Skeletal muscle cell (primary cell): ENCODE measurements at places on chromosomes 12 and 14.

DNA sequence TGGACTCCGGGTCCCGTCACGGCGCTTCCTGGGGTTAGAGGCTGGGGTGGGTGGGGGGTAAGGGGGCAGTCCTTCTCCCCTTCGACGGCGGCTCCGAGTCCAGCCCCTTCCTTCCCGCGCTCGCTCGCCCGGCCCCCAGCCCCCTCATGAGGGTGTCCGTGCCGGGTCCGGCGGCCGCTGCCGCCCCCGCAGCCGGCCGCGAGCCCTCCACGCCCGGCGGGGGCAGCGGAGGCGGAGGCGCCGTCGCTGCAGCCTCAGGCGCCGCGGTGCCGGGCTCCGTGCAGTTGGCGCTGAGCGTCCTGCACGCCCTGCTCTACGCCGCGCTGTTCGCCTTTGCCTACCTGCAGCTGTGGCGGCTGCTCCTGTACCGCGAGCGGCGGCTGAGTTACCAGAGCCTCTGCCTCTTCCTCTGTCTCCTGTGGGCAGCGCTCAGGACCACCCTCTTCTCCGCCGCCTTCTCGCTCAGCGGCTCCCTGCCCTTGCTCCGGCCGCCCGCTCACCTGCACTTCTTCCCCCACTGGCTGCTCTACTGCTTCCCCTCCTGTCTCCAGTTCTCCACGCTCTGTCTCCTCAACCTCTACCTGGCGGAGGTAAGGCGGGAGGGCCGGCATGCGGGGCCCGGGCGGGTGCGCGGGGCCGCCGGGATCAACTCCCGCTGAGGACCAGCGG, 500 bp downstream of the GPR137C start:
- DNase-seq: no peak

- DNase-seq: peak; percentile 42
These were observed 150.9 kb upstream of the IGF1 start for GRCh38 chr12:102631274-102631673.

- DNase-seq: no peak
These were observed 82.6 kb downstream of the TAOK3 start for GRCh38 chr12:118290130-118290529.

DNA sequence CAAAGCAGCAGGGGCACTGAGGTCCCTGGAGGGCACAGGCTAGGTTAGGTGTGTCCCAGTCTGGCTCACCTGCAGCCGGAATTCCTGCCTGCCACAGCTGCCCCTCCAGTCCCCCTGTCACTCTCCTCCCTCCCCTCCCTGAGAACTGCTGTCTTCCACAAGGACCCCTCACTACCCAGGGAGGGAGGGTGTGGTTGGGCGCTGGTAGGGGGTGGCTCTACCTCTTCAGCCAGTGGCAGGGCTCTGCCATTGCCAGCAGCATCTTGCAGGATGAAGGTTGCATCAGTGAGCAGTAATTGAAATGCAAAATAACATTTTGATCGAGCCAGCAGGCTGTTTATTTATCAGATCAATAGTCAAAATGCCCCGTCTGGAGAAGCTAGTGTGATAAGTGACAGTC, 45.7 kb downstream of the ESRRB start:
- no peak for DNase-seq

GRCh38 chr12:22443379-22444316, 100.7 kb downstream of the C2CD5 start:
- DNase-seq: peak; percentile 50

GRCh38 chr14:24071144-24071697, at the start of gene CPNE6:
Gene CPNE6, plus strand, starts transcription at chr14:24071562. Its CDS starts 1,375 bp downstream, at chr14:24072937.
- DNase-seq: no peak

DNA sequence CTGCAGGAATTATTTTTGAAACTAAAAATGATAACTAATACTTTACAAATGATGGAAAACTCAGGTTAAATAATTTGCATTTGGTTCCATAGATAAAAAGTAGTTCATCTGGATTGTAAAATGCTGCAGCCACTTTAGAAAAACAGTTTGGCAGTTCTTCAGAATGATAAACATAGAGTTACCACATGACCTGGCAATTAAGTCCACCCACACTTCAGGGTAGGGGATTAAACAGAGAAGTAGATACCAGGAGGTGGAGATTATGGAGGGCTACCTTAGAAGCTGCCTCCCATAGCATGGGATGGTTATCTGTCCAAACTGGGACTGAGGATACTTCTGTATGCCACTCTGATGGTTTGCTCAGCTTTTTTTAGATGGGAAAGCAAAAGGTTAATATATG, 22.2 kb downstream of the ARF6 start:
- no peak for DNase-seq

DNA sequence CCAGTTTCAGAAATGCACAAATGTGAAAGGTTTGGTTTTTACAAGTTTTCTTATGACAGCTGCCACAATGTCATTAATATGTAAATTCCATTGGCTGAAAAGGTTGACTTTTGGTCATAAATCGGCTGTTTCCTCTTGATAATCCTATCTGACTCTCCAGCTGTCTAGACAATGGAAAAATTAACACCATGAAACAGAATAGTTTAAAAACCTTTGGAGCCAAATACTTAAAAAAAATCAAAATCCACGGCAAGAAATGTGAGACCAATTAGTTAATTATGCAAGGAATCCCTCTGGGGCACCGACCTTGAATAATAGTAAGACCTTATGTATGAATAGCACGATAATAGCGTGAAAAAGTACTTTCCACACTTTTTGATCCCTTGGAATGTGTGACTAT, 138.0 kb downstream of the ZNF664 start:
- DNase-seq: no peak

- DNase-seq: no peak
These were observed 30.1 kb downstream of the SPRING1 start for GRCh38 chr12:116707751-116708150.

DNA sequence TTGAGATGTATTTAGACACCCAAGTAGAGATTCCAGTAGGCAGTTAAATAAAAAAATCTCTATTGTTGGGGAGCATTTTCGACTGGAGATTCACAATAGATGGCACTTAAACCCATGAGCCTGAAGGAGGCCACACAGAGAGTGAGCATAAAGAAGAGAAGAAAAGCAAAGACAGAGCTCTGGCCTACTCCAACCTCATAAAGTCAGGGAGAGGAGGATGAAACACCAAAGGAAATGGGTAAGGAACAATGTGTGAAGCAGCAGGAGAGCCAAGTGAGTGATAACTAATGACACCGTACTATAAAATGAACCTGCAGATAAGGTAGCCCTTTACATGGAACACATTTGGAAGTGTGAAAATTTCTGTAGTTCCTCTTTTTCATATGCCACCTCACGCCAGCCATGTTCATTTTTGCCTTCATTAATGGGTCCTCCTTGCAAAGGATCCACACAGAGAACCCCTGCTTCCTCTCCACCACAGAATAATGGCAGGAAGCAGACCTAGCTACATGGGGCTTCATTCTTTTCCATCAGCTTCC, 150.0 kb upstream of the SYT10 start:
- no peak for DNase-seq

- DNase-seq: no peak
These were observed 220.7 kb downstream of the NOVA1 start for GRCh38 chr14:26377150-26377549.

GRCh38 chr12:130768120-130768519, 52.0 kb upstream of the RIMBP2 start:
- DNase-seq: no peak

- no peak for DNase-seq
These were observed 18.7 kb downstream of the FOXG1 start for GRCh38 chr14:28785096-28785952.

GRCh38 chr12:101963697-101964096, 86.3 kb downstream of the DRAM1 start:
- no peak for DNase-seq

GRCh38 chr14:104546591-104547309, 32.8 kb upstream of the C14orf180 start:
- no peak for DNase-seq

DNA sequence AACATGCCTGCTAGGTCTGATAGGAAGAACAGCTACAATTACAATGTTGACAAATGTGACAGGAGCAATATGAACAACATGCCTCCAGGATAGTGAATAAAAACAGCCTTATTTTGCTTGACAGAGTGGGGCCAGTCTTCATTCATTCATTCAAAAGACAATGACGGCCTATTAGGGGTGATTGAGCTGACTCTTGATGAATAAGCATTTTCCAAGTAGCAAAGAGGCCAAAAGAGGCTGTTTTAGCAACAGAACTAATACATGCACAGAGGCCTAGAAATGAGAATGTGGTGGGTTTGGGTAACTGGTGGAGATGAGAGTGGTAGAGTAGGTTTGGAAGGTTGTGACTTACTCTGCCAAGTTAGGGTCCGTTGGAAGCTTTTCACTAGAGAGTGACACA, 138.3 kb downstream of the APAF1 start:
- no peak for DNase-seq

DNA sequence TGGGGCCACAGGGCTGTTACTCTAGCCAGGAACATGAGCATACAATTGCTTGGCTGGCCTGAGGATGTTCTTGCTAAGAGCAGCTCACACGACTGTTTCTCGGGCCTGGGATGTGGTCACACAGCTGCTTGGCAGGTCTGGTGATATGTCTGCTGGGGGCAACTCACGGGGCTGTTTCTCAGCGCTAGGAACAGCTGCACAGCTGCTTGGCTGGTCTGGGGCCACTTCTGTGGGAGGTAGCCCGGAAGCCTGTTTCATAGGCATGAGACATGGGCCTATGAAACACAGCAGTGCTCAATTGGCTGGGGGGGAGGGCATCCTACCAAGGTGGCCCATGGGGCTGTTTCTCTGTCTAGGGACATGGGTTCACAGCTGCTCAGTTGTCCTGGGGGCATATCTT, 73.4 kb upstream of the DDHD1 start:
- peak; percentile 84 for DNase-seq

DNA sequence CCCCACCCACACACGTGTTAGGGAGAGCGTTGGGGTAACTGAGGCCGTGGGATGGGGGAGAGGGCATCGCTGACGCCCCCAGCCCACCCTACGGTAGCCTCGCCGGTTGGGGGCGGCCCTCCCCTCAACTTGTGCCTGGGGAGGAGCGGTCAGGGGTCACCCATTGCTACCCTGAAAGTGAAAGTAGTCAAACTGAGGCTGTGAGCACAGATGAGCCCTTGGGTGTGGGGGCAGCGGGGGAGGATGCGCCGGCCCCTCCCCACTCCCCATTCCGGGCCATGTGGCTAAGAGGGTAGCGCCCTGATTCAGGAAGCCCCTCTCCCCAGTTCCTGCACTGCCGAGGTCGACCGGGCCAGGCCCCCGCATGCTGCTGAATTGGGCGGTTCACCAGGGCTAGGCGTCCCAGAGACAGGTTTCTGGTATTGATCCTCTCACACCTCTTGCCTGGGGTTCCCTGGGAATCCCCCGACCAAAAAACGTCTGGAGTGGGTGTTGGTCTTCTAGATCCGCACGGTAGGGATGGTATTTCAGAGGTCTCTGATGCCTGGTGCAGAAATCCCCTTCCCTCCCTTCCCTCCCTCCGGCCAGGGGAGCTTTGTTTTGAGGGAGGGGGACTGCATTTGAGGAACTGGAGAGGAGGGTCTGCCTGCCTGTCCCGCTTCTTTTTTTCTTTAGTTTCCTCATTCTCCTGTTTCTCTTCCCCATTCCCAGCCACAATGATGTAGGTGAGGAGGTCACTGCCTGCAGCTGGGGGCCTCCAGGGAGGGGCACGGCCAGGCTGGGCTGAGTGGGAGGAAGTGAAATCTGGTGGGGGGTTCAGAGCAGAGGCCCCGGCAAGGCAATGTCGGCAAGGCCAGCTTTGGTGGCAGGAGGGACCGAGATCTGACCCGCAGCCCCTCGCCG, 1.0 kb downstream of the SH2B3 start:
- DNase-seq: no peak

GRCh38 chr12:107356266-107356936, 263.1 kb upstream of the CRY1 start:
- DNase-seq: peak; percentile 70

- no peak for DNase-seq
These were observed 21.4 kb upstream of the DIO3 start for GRCh38 chr14:101539880-101540279.

DNA sequence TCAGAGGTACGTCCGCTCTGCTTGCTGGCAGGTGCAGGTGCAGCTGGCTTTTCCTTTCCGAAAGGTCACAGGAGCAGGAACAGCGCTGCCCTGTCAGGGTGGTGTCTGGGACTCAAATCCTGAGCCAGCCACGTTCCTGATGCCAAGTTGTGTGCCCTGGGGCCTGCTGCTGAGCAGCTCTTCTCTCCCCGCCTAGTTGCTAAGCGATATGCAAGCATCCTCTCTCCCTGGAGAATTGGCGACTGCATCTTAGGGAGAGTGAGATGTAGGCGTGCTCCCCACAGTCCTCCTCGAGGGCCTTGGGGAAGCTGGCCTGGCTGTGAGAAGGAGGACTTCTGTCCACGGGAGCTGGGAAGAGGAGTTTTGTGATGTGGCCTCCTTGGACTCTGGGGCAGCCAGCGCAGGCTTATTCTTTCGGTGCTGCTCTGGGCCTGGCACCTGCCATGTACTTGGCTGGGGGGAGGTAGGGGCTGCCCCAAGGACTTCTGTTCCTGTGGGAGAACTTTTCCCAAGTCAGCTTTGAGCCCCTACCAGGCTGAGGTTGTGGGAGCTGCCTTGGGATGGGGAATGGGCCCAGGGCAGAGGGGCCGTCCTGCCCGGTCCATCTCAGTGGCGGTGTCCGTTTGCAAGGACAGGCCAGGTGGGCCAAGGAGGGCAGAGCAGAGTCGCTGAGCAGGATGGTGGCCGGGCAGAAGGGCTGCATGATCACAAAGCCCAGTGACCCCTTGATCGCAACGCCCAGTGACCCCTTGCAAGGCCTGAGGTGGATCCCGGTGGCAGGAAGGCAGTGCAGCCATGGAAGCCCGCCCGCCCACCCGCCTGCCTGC, 183.5 kb downstream of the ADGRD1 start:
- no peak for DNase-seq

DNA sequence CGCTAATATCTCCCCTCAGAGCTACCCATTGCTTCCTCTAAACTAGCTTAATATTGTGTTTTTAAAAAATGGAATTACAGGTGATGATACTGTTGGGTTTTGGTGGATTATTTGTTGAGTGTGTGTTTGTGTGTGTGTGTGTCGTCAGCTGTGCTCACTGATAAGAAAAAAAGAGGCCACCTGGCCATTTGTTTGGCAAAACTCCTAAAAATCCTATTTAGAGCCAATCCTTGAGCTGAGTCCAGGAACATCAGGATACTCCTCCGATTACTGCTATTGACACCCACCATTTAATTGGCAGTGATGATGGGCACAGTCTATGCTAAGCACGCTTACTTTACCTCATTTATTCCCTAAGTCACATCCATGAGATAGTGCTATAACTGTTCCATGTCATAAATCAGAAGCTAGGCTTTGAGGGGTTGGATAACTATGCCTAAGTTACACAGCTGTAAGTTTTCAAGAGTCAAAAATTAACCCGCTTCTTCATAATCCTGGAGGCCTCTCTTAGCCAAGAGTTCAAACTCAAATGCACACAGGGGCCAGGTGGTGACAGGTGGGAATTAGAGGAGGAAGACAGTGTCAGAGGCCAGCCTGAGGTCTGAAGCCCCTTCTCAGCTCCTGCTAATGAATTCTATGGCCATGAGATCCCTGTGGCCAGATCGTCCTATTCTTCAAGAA, 1026.6 kb upstream of the TMEM132C start:
- DNase-seq: no peak
